NAMALWA (cell line): ENCODE measurements at places on chromosomes 1 and 21.

DNA sequence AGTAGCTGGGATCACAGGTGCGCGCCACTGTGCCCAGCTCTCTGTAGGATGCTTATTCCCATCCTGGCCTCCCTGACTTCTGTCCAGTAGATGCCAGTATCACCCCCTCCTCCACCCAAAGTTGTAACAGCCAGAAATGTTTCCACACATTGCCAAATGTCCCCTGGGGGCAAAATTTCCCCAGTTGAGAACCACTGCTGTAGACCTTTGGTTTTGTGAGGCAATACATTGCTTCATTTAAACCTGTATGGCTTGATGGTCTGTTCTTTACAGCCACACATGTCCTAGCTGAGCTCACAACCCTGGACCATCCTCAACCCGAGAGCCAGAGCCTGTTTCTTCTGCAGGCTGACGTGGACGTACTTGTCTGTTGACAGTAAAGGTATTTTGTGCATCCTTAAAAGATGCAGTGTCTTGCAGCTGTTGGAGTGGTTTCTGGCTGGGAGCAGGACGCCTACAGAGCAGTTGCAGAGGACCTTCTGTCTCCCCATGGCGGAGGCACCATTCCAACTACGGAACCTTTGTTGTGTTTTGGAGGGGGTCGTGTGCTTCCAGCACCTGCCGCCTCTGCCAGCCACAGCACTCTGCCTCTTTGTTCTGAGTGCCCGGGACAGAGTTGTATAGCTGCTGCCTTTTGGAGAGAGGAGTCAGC lies 26.6 kb downstream of the DOP1B start:
- no peak for DNase-seq

DNA sequence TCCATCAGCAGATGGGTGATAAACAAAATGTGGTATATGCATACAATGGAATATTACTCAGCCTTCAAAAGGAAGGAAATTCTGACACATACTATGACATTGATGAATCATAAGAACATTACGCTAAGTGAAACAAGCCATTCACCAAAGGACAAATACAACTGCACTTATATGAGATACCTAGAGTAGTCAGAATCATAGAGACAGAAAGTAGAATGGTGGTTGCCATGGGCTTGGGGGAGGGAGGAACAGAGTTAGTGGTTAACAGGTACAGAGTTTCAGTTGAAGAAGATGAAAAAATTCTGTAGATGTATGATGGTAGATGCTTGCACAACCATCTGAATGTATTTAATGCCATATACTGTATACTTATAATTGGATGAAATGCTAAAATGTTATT lies 39.1 kb upstream of the KCNK2 start:
- no peak for DNase-seq

- DNase-seq, result no peak
These were observed 28.1 kb downstream of the IL23R start for GRCh38 chr1:67194209-67194863.

- DNase-seq, result no peak
These were observed 7.8 kb downstream of the CASZ1 start for GRCh38 chr1:10788592-10789006.

DNA sequence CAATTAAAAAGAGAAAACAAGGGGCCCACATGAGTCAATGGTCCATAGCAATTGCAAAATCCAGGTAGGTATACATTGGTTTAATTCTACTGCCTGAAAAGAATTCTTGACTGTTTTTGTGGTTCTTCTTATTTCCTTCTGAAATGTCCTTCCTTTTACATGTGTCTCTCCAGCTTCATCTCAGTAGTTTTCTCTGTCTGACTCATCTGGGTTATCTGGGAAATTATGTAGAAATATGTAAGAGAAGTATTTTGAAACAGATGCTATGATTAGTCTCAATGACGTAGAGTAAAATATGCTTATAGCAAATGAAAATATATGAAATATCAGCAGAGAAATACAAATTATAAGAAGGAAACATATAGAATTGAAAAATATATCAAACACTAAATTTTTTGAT lies 953.2 kb downstream of the BRINP3 start:
- no peak for DNase-seq

GRCh38 chr21:35616090-35616489 lies 444.2 kb downstream of the SETD4 start:
- DNase-seq, result peak; percentile 45

- no peak for DNase-seq
These were observed 41.2 kb upstream of the ROR1 start for GRCh38 chr1:63732666-63733065.

GRCh38 chr1:208565756-208566440 lies 321.7 kb upstream of the PLXNA2 start:
- no peak for DNase-seq

DNA sequence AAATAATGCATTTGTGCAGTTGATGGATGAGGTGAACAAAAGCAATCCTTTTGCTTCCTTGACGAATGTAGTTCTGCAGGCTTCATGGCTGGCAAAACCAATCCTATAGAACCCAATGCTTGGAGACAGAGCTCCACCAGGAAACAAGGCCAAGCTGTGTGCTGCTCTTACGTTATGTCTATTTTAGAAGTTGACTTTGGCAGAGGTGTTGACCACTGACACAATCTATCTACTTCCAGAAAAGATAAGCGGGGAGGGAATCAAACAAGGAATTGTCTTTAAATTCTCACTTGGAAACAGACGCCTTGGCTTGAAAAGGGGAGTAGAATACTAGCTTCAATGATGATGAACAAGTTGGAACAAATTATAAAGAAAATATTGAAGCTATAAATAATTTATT lies 211.2 kb downstream of the SETD4 start:
- no peak for DNase-seq

DNA sequence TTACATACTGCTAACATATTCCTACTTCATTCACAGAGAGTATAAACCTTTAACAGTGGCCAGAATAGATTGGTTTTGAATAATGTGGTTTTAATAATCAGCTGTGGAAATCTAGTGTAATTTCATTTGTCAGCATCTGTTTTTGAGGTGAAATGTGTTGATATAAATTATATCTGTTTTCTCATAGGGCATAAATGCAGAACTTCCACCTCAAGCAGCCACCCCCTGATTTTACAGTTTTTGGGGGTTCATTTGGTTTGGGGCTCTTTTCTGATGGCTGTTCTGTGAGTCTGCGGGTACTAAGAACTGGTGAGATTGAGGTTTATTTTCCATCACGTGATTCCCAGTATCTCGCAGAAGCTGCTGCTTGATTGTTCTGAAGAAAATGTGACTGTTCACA lies 23.2 kb downstream of the EDARADD start:
- no peak for DNase-seq

DNA sequence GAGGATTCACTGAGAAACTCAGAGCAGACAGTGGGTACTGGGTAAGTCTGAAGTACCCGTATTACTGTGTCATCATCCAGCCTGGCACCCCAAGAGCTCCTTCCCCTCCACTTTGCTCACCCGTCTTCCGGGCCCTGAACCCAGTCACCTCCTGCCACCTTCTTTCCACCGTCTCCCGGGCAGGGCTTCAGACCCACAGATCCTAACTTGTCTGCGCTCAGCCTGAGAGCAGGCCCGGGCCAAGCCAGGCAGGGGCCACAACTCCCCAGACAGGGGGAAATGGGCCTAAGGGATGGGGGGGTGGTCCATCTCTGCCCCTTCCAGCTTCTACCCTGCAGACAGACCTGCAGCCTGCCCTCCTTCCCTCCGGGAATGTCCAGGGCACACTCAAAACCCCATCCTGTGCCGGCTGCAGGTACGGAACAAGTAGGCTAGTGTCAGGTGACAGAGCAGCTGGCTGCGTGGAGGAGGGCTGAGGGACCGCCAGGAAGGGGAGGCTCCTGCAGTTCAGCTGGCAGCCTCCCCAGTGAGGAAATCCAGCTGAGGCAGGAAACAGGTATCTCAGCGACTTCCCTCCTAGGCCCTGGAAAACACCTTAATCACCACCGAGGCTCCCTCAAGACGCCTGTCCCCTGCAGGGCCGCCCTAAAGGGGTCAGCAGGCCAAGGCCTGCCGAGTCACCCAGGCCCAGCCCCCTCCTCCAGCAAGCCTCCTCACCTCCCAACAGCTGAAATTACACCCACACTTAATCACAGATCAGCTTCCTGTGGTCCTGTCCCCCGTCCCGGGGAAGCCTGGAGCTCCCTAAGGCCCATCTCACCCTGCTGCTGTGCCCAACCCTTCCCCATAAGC lies 3.5 kb downstream of the HSPG2 start:
- no peak for DNase-seq

DNA sequence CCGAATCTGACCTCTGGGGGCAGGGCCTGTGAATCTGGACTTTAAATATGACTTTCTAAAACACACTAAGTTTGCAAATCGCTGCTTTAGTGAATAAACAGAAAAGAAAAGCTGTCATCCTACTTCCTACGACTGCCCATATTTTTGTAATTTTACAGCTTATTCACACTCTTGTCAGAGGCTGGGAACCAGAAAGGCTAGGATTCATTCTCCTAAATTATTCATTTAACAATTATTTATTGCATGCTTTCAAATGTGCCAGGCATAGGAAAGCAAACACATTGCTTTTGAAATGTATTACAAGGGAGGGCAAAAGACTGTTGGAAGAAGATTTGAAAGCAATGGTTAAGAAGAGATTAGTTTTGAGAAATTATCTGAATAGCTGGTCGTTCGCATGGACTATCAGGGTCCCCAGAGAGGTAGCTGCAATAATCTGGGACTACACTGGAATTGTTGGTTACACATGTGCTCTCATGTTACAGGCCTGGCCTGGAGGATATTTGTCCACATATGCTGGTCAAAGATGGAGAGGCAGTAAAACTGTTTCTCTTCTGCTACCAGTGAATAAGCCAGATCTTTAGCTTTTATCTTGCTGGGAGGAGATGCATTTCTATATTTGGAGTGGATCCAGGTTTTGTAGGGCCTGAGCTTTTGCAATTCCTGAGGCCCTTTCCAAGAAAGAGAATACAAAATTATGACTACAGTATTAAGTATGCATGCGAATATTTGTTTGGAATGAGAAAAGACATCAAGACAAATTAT lies 29.6 kb upstream of the SFPQ start:
- DNase-seq, result no peak

GRCh38 chr1:173016419-173016818 lies 34.3 kb downstream of the TNFSF18 start:
- no peak for DNase-seq

GRCh38 chr1:221316491-221317056 lies 425.3 kb downstream of the DUSP10 start:
- no peak for DNase-seq

GRCh38 chr1:43834280-43835081 lies 99.1 kb upstream of the ARTN start:
- peak; percentile 38 for DNase-seq

DNA sequence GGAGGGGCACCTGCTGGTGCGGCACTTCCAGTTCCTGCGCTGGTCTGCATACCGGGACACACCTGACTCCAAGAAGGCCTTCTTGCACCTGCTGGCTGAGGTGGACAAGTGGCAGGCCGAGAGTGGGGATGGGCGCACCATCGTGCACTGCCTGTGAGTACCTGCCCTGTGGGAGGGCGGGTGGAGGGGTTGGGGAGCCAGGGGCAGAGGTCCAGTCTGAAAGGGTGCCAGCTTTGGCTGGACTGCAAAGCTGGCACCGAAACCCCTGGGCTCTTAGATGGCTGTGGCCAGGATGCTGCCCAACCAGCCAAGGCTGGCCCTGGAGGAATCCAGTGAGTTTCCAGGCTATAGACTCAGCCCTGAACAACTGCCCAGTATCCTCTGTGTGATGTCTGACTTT lies 87.3 kb downstream of the PTPRU start:
- DNase-seq, result no peak

DNA sequence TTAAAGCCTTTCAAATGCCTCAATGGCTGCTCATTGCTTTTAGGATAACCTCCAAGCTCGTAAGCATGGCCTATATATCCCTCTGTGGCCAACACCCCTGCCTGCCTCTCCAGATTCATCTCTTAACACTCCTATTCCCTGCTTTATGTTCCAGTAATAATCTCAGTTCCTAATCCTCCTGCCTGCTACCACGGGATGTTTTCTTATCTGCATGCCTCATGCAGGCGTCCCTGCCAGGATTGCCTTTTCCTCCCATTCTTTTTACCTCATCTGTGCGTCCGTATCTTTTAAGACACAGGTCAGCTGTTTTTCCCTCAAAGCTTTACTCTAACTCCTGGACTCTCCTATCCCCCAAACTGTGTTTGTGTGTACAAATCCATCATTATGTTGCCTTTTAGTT lies 36.1 kb downstream of the ZBTB40 start:
- no peak for DNase-seq

DNA sequence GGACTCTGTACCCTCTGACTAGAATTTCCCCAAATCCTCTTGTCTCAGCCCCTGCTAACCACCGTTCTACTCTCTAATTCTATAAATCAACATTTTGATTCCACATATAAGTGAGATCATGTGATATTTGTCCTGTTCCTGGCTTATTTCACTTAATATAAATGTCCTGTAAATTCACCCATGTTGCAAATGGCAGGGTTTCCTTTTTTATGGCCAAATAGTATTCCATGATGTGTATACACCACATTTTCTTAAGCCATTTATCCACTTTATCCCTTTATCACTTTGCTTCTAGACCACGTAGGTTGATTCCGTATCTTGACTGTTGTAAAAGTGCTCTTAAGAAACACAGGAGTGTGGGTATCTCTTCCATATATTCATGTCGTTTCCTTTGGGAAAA lies 8.9 kb downstream of the RNF187 start:
- no peak for DNase-seq

DNA sequence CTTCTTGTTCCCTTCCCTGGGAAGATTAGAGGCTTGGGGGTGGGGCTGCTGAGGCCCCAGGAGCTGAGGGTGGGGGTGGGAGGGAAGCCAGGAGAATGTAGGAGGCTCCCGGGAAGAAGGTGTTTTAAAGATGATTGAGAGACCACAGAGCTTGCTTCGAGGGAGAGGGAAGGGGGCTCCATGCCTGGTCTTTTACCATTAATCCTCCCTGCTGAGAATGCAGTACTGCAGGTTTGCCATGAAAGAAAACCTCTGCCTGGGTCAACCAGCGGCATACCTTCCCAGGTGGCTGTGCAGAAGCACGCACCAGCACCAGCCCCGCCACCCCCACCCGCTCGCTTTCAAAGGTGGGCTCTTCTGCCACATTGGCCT lies 15.4 kb downstream of the ABCA4 start:
- no peak for DNase-seq

- no peak for DNase-seq
These were observed 38.3 kb upstream of the BCL10 start for GRCh38 chr1:85314726-85315125.

DNA sequence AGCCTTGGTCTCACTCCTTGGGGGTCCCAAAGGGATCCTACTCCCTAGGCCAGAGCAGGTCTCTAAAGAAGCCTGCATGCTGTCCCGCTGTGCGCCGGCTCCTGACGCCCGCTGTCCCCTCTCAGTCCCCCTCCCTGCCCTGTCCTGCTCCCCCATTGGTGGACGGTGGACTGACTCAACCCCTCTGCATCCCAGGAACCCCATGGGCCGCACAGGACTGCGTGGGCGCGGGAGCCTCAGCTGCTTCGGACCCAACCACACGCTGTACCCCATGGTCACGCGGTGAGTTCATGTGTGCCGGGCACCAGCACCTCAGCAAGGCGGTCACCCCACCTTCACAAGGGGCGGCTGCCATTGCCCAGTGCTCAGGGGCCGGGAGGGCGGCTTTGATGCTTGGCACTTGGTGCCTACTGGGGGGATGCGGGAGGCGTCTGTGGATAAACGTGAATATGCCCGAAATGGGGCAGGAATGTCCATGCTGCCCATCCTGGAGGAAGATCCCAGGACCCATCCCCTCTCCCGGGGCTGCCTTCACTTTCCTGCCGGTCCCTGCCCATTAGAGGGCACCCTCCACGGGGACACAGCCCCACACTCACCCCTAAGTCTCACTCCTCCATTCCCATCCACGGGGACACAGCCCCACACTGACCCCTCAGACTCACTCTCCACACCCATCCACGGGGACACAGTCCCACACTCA lies 20.2 kb upstream of the LRRC3 start:
- no peak for DNase-seq

GRCh38 chr1:230310381-230311163 lies 115.6 kb downstream of the PGBD5 start:
- peak; percentile 82 for DNase-seq
